ENCODE measurements at places on chromosomes 13 and 19.

DNA sequence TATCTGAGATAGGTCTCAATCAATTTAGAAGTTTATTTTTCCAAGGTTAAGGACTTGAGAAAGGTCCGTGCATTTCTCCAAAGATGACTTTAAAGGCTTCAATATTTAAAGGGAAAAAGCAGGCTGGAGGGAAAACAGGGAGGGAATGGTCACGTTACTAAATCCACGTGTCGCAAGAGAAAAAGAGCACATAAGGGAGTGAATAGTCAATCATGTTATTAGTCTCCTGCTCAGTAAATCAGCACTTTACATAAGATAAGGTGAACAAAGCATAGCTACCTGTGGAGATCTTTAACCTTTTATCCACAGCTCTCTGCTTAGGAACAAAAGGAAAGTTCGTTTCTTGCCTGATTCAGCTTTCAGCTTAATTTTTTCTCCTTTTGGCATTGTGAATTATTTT, 31.3 kb upstream of the LSM14A start:
- no peak for DNase-seq

- no peak for DNase-seq
Measured at GRCh38 chr13:110310541-110311442, 3.7 kb downstream of the COL4A2 start.

DNA sequence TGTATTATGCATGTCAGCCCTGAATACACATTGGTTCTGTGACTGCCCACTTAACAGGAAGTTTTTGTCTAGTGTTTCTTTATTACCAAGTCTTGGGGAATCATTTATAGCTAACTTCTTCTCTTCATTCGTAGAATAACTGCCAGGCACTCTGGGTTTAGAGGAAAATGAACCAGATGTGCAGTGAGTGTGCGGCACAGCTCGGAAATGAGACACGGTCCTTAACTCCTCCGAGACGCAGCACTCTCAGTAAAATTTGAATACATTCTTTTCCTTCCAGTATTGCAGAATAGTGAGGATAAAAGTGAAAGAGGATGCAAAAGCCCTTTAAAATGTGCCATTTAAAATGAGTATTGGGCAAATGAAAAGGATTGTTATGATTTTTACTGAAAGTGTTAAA, 29.2 kb downstream of the ATP8A2 start:
- DNase-seq: no peak

DNA sequence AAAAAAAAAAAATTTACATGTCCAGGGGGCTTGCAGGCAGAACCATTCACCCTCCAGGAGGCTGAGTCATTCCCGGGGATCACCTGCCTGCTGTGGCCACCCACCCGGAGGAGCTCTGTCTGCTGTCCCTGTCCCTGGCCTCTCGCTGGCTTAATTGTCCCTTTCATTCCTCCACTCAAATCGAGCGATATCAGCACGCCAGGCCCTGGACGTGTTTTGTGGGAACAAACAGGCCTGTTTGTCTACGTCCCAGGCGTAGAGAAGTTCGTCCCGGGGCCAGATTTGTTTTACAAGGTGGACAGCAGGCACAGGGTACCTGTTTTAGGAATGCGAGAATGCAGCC, 21.2 kb downstream of the SULT2B1 start:
- DNase-seq: no peak

GRCh38 chr13:26406791-26407190, 150.7 kb upstream of the WASF3 start:
- no peak for DNase-seq

DNA sequence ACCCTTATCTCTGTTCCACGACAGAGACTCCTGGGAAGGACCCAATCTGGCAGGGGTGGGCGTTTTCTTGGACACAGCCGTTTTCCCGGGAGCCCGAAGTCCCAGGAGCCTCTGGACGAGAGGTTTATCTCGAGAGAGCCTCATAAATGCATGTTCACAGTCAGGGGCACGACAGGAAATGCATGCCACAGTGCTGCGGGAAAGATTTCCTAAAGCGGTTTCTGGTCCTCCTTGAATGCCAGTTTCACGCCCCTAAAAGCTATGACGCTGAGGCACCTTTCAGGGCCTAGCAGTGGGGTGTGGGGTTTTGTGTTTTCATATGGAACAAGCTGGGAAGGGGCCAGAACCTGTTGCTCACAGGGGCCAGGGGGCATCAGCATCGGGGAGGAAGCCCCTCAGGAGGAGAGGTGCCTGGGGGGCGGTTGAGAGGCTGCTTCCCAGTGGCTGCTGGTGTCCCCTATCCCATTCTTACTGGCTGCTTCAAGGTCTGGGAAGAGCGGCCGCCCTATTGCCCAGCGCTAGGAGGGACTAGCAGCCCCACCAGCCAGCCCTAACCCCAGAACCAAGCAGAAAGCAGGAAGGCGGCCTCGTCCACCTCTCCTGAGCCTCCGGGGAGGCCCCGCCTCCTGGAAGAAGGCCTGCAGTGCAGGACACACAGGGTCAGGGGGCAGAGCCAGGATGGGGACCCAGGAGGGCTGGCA, 157.0 kb downstream of the KDM4B start:
- no peak for DNase-seq

- DNase-seq: no peak
Measured at GRCh38 chr13:83220241-83220640, 662.0 kb downstream of the SLITRK1 start.

GRCh38 chr13:48120241-48120640, 25.3 kb upstream of the MED4 start:
- no peak for DNase-seq

GRCh38 chr19:29501816-29502580, 23.8 kb upstream of the VSTM2B start:
- no peak for DNase-seq

- no peak for DNase-seq
Measured at GRCh38 chr13:75055296-75055695, 426.7 kb downstream of the TBC1D4 start.

GRCh38 chr19:49907745-49908446, 11.2 kb upstream of the IL4I1 start:
- no peak for DNase-seq

DNA sequence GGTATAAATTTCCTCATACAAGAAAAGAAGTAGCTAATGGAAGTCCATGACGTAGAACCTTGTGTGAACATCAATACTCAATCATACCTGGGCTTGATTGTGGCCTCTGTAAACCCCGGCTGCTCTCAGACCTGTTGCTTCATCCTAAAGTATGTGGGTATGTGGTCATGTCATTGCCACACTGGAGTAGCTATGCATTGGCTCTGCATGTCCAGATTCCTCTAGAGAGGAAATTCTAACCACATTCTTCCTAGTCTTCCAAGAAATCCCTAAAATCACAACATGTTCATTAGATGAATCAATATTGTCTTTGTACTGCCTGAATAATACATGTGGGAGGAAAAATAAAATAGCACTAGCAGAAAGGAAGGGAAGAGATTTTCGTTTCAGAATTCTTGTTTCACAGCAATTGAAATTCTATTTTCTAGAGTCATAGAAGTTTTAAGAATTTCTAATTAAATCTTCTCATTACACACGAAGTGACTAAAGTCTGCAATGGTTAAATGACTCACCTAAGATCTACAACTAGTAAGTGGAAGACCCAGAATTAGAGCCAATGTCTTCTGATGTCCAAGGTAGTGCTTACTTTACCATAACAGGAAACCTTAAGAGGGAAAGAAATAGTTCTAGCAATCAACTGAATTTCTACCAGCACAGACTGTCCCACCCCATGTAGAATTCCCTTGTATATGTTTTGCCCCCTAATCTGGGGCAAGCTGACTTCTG, 28.0 kb downstream of the RXFP2 start:
- peak; percentile 70 for DNase-seq

DNA sequence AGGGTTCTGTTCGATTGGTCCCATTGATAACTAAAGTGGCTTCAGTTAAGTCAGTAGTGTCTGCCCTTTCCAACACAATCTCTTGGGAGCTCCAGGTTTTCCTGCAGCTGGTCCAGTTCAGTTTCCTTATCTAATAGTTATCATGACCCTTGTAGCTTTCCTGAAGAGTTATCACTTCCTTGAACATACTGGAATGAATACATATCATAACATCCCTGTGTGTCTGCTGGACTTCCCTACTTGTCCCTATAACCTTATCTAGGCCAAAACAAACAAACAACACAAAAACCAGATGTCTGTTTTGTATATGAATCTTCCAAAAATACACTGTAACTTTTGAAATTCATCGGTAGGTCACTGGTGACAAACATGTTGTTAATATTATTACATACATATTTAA, 167.6 kb downstream of the DCT start:
- DNase-seq: no peak

GRCh38 chr13:33003458-33004019, 12.7 kb upstream of the KL start:
- DNase-seq: no peak

DNA sequence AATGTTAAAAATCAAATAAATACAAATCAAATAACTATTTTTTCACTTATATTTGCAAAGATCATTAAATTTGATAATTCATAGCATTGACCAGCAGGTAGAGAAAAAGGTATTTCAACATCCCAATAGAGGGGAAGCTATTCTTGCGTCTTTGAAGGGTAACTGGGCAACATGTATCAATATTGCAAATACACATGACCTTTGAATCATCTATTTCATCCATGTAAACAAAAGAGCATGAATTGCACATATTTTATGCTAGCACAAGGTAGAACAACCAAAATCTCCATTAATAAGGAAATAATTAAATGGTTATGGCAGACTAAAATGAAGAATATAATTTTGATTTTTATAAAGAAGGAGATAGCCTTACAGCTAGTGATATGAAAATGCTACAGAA, 372.8 kb downstream of the GPC5 start:
- DNase-seq: no peak

DNA sequence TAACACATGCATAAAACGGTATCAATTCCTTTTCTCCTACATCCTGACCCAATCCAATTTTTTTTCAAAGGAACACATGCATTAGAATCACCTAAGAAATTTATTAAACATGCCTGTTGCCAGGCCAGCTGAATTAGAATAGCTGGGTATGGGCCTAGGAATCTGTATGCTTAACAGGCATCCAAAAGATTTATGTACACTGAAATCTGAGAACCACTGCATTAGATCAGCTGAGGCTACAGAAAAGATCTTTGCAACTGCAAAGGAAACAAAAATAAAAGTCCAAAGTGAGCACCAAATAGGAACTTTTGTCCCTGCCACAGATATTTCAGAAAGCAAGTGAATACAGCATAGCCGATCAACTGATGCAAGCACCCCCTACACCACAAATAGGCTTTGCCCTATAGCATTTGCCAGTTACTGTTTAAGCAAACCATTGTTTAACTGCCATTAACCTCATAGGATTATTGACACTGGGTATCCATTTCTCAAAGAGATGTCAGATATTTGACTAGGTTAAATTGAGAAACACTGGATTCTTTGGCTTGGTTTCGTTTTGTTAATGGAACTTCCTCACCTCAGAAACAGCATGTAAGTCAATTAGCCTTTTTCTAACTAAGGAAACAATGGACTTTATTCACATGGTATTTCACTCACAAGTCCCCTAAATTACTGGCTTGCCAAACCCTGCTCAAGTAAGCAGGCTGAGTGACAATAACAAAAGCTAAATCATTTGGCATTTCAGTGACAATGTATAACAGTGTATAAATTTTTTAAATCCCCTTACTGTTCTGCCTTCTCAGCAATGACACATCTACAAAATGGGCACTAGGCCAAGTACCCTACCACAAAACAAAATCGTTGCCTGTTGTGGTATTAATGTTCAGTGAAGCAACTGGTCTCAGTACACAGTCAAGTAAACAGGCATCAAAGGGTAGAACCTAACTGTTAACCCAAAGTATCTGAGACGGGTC, 67.8 kb downstream of the SUCLA2 start:
- DNase-seq: no peak

DNA sequence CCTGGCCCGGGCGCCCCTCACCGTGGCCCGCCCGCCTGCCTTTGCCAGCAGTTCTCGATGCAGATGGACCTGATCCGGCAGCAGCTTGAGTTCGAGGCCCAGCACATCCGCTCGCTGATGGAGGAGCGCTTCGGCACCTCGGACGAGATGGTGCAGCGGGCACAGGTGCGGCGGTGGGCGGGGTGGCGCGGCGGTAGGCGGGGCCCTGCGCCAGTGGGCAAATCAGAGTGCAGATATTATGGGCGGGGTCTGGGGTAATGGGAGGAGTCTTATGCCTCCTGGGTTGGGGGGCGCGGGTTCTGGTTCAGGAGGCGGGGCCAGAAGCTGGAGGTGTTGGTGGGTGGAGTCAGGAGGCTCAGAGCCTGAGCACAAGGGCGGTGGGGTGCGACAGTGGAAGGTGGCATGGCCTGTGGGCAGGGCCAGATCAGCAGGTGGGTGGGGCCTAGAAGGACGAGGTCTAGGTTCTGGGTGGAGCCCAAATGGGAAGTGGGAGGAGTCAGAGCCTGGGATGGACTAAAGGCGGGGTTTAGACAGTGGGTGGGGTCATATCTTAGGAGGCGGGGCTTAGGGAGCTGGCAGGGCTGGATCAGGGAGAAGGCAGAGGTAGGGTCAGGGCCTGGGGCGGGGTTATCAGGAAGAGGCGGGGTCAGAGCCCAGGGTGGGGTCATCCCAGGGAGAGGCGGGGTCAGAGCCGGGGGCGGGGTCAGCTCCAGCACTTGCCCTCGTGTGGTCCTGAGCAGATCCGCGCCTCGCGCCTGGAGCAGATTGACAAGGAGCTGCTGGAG, 5.6 kb downstream of the APC2 start:
- DNase-seq: no peak

GRCh38 chr13:109627649-109628048, 158.7 kb downstream of the IRS2 start:
- no peak for DNase-seq

DNA sequence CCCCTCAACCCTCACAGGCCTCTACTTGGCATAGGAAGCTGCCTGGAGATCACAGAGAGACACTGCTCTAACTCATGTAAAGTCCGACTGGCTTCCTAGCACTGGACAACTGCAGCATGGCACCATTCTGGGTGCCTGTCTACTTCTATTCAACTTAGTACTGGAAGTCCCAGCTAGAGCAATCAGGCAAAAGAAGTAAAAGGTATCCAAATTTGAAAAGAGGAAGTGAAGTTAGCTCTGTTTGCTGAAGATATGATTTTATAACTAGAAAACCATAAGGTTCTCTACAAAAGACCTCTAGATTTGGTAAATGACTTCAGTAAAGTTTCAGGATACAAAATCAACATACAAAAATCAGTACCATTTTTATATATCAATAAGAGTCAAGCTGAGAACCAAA, 1017.6 kb downstream of the PCDH9 start:
- DNase-seq: no peak

GRCh38 chr19:55962186-55962585, 14.6 kb downstream of the NLRP8 start:
- no peak for DNase-seq

GRCh38 chr13:59477011-59477410, 686.7 kb downstream of the DIAPH3 start:
- DNase-seq: no peak

DNA sequence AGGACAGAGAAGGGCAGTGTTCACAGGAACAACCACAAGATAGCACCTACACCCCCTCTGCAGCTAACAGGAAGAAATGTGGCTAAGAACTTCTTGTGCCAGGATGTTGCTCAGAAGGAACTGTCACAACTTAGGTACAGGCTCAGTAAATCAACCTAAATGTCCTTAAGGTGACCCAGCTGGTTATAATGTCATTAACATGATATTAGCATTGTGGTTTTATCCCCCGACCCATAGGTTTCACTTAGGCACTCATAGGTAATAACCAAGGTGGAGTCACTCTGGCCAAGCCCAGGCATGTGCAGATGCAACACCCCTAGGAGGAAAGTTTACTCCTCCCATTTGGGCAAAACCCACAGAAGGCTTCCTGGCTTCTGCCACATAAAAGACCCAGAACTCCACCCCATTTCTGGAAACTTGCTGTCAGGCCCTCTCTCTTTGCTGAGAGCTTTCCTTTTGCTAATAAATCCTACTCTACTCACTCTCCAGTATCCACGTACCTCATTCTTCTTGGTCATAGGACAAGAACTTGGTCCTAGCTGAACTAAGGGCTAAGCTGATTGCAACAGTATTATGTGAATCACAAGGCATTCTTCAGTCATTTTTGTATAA, 951.3 kb downstream of the SLITRK5 start:
- DNase-seq: no peak
